Activated effector memory CD4-positive, alpha-beta T cell treated with Interleukin-2 at 50 U/mL for 16 hours (primary cell): ENCODE measurements at places on chromosomes 7 and 10.

DNA sequence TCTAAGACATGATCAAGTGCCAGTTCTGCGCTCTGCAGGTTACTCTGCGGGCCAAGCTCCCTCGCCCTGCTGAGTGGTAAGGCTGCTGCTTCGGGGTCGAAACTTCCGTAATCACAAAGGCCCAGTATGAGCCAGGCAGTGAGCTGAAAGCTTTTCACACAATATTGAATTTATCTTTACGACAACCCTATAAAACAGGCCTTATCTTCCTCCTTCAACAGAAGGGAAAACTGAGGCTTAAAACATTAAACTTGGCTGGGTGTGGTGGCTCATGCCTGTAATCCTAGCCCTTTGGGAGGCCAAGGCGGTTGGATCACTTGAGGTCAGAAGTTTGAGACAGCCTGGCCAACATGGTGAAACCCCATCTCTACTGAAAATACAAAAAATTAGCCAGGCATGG, 83.3 kb downstream of the FAM107B start:
- DNase-seq, result no peak

DNA sequence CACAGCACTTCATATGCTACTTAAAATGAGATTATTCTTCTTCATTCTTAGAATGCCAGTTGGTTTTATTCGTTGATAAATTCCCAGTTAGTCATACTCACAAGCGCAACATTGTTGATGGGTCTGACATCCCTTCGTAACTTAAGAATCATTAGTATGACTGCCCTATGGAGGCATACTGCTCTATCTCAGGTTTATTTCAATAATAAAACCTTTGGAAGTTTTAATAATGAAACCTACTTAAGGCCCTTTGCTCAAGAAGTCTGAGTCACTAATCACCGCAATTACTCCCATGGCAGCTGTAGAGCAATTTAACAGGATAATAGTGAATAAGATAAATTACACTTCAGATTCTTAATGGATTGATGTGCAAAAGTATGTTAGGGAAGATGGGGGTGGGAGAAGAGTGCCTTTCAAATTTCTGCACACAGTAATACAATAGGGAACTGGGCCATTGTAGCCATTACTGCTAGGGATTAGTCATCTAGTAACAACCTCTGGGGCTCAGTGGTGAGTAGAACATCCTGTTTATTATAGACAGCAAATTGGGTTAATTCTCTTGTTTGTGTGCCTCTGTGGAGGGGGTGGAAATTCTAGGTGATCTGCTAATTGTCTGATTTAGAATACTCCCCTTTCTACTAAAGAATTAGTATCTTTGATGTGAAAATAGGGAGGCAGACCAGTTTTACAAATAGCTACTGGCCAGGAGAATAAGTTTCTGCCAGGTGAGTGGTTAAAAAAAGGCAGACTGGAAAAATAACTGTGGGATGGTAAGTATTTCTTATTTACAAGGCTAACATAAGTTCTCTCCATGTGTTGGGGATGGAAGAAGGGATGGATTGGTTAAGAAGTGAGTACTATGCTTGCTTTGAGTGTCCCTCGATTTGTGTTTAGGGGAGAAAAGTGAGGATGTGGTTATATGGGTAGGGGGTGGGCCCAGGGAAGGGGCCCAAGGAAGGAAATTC, 74.5 kb upstream of the VKORC1L1 start:
- no peak for DNase-seq

DNA sequence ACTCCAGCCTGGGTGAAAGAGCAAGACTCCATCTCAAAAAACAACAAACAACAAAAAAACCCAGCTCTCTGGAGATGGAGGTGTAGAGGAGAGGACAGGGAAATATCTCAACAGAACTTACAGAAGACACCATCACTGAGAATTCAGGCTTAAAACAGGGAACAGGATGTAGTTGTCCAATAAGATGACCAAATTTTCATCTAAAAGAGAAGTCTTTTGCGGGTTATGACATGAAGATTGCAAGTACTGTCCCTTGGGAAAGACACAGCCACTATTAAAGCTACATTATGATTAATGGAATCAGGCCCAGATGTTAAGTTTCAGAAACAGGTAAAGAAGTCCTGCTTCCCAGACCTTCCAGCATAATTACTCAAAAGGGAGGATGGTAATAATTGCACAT, 235.2 kb upstream of the NRP1 start:
- no peak for DNase-seq

- no peak for DNase-seq
Measured at GRCh38 chr7:47421456-47421855, 160.5 kb downstream of the TNS3 start.

DNA sequence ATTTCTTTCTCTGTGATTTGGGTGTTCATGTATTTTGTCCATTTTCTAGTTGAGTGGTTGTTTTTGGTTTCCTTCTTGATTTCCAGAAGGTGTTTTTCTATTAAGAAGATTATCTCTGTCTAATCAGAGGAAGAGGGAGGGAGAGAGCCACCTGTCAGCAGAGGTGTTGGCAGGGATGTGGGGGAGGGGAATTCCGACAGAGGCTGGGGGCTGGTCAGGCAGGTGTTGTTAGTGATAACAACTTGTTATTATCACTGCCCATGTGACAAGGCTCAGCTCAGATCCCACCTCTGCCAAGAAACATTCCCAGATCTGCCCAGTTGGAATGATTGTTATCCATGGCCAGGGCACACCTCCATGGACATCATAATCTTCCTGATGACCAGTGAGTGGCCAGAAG, 293.4 kb downstream of the GFRA1 start:
- no peak for DNase-seq

DNA sequence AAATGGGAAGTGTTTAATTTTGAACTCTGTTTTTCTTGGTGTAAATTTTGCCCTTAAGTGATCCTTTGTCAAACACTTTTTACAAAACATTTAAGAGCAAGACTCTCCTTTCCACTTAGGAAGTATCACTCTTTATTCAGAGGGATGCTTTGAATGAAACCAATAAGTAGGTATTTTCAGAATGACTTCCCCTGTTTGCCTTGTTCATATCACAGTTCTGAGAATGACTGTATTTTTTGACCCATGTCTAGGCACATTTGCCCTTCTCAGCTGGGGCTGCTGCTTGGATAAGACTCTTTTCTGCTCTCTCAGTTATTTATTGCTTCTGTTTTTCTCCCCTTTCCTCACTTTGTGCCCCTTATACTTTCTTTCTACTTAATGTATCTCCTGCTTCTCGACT, 98.2 kb downstream of the CCNY start:
- no peak for DNase-seq

GRCh38 chr7:131826960-131827359, 270.5 kb upstream of the PODXL start:
- DNase-seq, result no peak

DNA sequence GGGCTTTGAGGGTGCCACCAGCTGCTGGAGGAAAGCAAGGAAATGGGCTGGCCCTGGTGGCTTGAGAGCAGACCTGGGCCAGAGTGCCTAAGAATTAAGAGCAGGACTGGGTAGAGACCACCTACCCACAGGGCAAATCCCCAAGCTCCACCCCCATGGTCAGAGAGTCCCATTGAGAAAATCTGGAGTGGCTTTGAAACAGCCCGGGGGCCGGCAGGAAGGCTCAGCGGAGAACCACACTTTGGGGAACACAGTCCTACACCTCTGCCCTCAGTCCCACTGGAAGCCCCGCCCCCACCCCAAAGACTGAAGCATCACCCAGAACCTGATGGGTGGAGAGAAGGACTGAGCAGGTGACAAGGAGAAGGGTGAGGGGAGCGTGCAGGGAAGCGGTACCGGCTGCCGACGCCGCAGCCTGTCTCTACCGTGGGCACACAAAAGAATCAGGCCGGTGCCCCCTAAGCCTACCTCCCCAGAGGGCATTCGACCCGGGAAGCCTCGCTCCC, 3.6 kb downstream of the SMARCD3 start:
- DNase-seq, result no peak

GRCh38 chr10:88991161-88991898, 732 bp downstream of the FAS start:
- DNase-seq, result peak; percentile 50

DNA sequence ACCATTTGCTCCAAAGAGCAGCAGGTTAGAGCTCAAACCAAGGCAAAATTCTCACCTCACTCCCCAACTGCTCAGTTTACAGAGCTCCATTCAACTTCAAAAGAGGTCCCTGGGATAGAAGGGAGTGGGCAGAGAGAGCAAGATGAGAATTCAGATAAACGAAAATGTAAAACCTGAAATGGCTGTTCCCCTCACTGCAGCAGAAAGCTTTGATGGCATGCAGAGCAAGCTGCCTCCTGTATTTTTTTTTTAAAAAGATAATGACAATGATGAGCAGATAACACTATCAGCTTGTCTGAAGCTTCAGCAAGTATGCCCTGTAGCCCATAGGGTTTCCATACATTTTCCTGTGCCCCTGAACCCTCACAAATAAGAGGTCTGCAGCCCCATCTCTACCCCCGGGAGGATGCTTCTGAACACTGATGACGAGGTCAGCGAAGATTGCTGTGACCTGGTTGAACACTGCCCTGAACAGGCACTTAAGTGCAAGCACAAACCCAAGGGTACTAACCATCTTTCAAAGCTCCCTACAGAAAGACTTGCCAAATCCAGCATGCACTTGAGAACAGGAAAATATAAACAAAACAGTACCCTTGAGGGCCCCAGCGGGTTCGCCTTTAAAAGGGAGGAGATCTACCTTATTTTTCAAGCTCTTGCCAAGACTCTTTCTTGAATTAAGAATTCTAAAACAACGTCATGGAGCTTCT, 81.3 kb downstream of the GLI3 start:
- DNase-seq, result no peak
